ENCODE measurements at places on chromosomes 2 and 18.

DNA sequence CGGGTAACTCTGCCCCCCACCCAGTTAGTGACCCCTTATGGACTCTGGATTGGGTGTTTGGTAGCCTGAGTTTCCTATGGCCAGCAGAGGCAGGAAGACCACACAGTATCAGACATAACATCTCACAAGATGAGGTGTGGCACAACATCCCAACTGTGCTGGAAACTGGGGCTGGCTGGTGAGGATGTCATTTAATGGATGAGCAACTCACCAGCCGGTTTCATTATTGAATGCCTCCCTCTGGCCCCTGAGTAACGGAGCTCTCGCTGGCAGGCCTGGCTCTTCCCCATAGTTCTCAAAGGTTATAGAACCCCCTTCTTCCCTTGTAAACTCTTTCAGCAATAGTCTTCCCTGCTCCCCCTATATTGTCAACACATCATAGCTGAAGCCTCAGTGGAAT is 195.0 kb downstream of the BCL11A start:
- no peak for ATAC-seq

DNA sequence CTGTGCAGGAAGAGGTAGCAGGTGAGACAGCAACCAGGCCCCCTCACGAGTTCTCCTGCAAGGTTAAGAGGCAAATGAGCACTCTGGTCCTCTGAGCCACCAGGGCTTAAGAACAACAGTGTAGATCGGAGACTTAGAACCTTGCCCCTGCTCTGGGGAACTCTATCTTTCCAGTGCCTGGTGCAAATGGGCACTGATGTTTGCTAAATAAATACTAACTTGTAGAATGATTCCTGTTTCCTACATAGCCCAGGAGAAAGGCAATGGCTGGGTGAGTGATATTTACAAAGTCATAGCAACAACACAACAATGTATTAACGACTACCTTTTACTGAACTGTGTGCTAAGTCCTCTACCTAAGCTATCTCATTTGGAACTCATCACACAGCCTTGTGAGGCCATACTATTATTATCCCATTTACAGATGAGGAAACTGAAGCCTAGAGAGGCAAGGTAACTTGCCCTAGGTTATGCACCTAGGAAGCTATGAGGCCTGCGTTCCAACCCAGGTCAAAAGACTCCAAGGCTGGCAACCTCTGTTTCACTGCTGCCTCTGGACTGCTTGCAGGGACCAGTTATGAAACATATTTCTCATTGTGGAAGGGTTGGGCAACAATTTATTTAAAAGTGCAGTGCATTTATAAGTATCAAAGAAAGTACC is 4.3 kb downstream of the ATP8B1 start:
- ATAC-seq = no peak

GRCh38 chr2:85814802-85815550 is 61.2 kb downstream of the ATOH8 start:
- no peak for ATAC-seq

GRCh38 chr2:231640641-231641111 is 48.0 kb downstream of the TEX44 start:
- ATAC-seq = peak; percentile 6

- no peak for ATAC-seq
Measured at GRCh38 chr2:161283926-161284325, 24.3 kb upstream of the PSMD14 start.

- no peak for ATAC-seq
Measured at GRCh38 chr2:8320311-8321066, 361.4 kb upstream of the ID2 start.

GRCh38 chr18:56374007-56374655 is 264.3 kb downstream of the TXNL1 start:
- ATAC-seq = no peak

GRCh38 chr2:134454426-134454825 is 200.6 kb downstream of the MGAT5 start:
- no peak for ATAC-seq

DNA sequence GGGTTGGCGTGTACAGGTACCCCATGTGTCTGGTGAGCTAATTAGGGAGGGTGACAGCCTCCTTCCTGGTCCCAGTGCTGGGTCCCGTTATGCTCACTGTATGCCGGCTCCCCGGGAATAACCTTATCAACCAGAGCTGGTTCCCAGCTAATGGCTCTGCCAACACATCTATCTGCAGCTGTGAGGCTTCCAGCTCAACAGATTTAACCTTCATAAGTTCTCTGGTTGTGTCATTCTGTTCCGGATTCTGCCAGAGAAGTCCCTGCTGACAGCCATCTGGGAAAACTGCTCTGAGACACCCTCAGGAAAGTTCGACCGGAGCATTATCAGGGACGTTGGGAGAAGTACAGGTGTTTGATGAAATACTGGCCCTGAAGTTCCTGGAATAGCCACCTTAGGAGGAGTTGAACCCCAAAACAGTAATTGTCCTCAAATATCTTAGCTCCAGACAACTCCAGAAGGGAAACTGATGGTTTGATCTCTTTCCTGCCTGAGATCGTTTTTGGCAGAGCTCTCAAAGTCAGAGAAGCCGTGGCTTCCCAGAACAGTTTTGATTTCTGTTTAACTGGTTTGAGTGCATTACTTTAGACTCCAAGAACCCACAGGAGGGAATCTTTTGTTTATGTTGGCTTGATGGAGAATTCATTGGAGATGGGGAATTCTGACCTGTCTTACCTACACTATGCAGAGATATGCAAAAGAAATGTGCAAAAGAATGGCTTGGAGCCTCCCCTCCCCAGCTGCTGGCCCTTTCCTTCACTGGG is 39.4 kb upstream of the TXNDC2 start:
- ATAC-seq = no peak

DNA sequence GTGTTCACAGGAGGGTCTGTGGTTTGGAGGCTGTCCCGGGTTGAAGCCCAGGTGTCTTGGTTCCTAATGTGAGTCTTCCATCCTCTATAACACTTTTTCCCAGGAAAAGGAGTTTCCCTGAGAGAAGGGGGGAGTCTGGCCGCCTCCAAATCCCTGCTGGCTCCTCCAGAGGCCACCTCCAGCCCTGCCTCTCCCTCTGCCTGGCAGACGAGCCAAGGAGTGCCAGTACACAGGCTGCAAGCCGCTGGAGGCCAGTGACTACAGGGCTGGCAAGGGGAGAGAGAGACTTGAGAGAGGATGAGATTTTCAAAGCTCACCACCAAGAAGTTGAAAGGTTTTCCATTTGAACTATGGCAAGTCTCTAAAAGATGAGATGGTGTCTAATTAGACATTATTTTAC is 154.2 kb upstream of the ID2 start:
- ATAC-seq = no peak

- ATAC-seq = peak; percentile 43
Measured at GRCh38 chr2:62197011-62197924, 1.4 kb downstream of the B3GNT2 start.

GRCh38 chr2:223096235-223096970 is 44.4 kb downstream of the KCNE4 start:
- no peak for ATAC-seq

DNA sequence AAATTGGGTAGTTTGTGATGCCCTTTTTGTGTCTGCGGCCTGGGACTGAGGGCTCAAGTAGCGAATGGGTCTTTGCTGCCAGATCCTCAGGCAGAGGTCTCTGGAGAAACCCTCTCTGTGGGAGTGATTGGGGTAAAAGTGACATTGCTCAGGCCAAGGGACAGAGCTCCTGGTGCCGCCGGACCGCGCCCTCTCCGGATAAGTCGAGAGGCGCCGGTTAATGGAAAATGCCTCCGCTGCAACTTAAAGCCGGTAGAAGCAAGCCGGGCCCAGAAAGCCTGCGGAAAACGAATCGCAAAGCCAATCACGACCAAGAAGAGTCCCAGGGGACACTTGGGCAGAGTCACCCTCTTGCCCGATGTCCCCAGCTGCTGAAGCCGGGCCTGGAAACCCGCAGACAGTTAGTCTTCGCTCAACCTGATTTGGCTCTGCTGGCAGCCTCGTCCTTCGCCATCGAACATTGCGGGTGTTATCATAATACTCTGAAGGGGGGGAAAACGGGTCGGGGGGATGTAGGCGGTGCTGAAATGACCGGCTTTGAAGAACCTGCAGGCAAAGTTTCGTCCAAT is 352 bp upstream of the HOXD12 start:
- ATAC-seq = no peak

- ATAC-seq = no peak
Measured at GRCh38 chr2:167114018-167114417, 225.7 kb downstream of the XIRP2 start.

DNA sequence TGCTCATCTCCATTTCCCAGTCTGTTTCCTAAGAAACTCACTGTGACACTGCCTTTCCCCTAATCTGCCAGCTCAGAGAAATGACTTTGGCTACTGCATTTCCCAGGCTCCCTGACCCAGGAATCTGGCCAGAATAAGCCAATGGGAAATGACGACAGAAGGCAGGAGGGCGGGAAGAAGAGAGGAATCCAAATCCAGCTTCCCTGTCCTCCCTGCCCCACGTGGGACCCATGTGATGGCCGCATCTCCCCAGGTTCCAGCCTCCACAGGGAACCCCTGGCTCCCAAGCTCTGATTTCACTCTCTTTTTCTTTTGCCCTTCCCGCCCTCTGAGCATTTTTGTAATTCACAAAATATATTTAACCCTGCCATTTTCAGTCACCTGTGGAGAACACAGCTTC is 37.8 kb upstream of the RAB12 start:
- no peak for ATAC-seq

DNA sequence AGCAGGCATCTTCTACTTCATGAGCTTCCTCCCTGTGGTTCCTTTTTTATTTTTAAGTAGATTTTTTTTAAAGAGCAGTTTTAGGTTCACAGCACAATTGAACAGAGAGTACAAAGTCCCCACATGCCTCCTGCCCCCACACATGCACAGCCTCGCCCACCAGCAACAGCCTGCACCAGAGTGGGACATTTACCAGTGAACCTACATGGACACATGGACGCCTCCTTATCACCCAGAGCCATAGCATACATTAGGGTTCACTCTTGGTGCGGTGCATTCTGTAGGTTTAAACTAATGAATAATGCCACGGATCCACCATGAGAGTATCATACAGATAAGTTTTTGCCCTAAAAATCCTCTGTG is 40.9 kb downstream of the HS1BP3 start:
- no peak for ATAC-seq

All from esophagus mucosa (tissue), 1 donor.